Upper lobe of left lung (tissue), 6 donors: ENCODE measurements at places on chromosomes 5 and 9. TPM values are rescaled to one million over a fixed set of nuclear protein-coding genes. Genes with fewer than 3 reads are reported as not detected.

Gene CFAP90
- 7.8 TPM for total RNA-seq

DNA sequence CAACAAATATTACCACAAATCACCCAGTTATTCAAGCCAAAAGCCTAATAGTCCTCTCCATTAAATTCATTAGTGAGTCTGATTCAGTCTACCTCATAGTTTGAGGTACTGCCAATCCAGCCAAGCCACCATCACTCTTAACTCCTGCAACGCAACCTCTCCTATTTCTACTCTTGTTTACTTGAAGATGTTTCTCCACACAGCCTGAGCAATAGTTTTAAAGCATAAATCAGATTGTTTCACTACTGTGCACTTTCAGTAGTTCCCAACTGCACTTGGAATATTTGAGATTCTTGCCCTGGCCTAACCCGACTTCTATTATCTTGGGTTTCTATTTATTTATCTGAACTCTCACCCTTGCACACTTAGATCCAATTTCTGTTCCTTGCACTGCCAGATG lies 85.5 kb downstream of the YIPF5 start:
- no peak for DNase-seq

DNA sequence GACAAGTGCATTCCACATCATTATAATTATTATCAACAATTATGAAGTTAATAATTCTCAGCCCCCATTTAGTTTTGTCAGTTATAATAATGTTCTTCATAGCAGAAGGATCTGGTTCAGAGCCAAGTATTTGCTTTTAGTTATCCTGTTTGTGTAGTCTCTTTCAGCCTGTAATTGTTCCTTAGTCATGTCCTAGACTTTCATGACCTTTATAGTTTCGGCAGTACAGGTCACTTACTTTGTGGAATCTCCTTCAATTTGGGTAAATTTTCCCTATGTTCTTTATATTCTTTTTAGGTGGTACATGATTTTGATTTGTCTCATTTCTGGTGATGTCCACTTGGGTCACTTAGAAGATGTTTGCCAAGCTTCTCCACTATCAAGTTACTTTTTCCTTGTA lies 34.3 kb downstream of the UBE2R2 start:
- no peak for DNase-seq

DNA sequence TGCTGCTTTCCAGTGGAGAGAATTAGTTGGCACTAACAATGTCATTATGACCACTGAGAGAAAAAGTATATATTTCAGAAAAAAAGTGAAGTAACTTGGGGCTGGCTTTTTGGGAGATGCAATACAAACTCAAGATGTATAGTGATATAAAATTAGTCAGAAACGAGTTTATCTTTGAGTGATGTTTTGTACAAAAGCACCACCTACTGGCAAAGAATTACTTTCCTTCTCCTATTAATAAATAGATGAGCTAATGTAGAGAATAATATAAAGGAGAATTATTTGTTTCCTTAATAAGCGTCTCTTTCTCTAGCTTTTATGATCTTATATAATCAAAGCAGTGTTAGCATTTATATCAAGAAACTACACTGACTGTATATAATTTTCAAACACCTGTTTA lies 158.8 kb downstream of the MEF2C start:
- DNase-seq: no peak

- no peak for DNase-seq
Measured at GRCh38 chr5:59300930-59301329, 592.6 kb downstream of the PDE4D start.

GRCh38 chr5:168291964-168292785 lies 730 bp downstream of the WWC1 start:
- no peak for DNase-seq

- DNase-seq: peak; percentile 90
Measured at GRCh38 chr5:177094224-177095087, 7.7 kb downstream of the FGFR4 start.

GRCh38 chr9:111961009-111961408 lies 64.4 kb downstream of the UGCG start:
- DNase-seq: no peak

Gene RNF208
- total RNA-seq: 3.0 TPM

DNA sequence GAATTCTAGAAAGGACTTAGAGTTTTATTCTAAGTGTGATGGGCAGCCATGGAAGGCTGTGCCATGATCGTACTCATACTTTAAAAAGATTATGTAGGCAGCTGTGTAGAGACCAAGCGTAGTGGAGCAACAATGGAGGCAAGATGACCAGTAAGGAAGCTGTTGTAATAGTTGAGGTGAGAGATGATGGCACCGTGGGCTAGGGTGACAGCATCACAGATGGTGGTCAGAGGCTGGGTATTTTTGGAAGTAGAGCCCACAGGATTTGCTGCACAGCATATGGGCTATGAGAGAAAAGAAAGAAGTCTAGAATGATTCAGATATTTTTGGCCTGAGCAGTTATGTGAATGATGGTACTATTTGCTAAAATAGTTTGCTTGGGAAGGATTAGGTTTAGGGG lies 7.7 kb downstream of the ARHGAP26 start:
- DNase-seq: no peak

DNA sequence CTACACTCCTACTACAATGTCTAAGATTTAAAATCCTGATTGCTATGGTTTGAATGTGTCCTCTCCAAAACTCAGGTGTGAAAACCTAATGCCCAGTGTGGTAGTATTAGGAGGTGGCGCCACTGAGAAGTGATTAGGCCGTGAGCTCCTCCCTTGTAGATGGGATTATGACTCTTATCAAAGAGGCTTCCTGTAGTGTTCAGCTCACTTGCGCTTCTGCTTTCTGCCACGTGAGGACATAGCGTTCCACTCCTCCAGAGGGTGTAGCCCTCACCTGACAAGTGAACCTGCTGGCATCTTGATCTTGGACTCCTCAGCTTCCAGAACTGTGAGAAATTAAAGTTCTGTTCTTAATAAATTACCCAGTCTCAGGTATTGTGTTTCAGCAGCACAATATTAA lies 33.0 kb upstream of the WHRN start:
- DNase-seq: peak; percentile 43

GRCh38 chr9:93114984-93115335 lies 18.9 kb downstream of the CARD19 start:
- DNase-seq: no peak

Gene IFNK
- not detected for total RNA-seq

Gene GPR150
- total RNA-seq: 0.30 TPM

Gene ZNF484
- total RNA-seq: 15.4 TPM

- no peak for DNase-seq
Measured at GRCh38 chr9:92508018-92508820, 25.9 kb upstream of the ASPN start.

Gene SHOC1
- not detected for total RNA-seq

DNA sequence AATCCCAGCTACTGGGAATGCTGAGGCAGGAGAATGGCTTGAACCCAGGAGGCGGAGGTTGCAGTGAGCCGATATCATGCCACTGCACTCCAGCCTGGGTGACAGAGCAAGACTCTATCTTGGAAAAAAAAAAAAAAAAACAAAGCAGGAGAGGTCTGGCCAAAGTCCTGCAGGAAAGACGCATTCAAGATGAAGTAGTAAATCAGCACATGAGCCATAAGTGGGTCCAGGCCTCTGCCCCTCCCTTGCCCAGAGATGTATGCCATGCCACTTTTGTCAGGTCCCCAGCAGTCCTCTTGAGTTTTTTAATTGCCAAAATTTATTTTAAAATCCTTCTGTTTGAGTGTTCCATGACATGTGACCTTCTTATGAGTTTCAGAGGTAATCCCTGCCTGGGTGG lies 8.5 kb upstream of the PHF19 start:
- DNase-seq: no peak
